ENCODE measurements at places on chromosomes 12 and 14. TPM values are rescaled to one million over a fixed set of nuclear protein-coding genes. Genes with fewer than 3 reads are reported as not detected.

Gene CGRRF1
- total RNA-seq = 12.2 TPM

Gene POTEG
- not detected for total RNA-seq

Gene PTPRB
- total RNA-seq = 0.97 TPM

Gene CIROP
- not detected for total RNA-seq

Gene BMAL2
- 21.6 TPM for total RNA-seq

Gene MIP
- total RNA-seq = not detected

Gene LYZ
- not detected for total RNA-seq

Gene PLCZ1
- not detected for total RNA-seq

Gene RNASE4
- total RNA-seq = 7.4 TPM

GRCh38 chr12:129665414-129665813 is 238.4 kb downstream of the TMEM132D start:
- no peak for DNase-seq

GRCh38 chr14:69042787-69043444 is 63.8 kb upstream of the ACTN1 start:
- peak; percentile 62 for DNase-seq

DNA sequence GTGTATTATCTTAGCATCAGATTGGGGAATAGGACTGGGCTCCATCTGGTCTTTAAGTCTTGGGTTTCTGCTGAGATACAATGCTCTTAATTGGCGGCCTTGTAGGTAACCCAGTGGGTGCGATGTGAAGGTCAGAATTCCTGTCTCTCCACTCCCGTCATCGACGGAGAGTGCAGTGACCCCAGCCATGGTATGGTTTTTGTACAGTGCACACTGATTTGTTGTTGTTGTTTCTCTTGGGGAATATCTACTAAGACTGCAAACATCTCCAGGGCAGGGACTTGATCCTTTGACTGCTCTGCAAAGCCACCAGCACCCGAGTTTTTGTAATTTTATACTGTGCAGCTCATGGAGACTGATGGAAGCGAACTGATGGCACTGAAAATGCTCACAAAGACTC is 41.4 kb downstream of the KCNA1 start:
- no peak for DNase-seq

- peak; percentile 2 for DNase-seq
Observed at GRCh38 chr14:74089251-74090020, 4.7 kb downstream of the LIN52 start.

DNA sequence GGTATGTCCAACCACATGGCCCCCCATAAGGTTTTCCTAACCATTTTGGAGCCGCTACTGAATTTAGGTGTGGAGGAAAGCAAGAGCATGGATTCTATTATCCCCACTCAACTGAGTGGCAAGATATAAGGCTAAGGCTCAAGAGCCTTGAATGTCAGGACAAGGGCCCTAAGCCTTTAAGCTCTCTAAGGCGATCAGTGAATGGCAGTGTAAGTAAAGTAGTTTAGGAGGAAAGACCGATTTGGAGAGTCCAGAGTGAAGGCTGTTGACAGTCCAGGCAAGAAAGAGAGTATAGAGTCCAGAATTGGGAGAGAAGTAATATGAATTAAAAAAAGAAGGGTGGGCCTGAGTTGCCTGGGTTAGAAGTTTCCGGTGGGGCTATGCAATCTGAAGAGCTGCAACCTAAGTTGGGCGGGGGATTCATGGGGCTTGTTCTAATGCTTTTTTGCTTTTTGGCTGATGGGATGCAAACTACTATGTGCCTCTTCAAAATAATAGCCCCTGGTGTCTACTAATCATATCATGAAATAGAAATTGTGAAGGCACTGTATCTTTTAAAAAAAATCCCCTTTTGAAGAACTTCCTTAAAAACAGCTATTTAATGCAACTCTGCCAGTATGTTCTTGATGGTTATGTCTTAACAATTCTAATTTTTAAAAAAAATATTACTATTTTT is at the start of gene SPIC:
Gene SPIC (plus strand): TSS at position 626 of the 676 bp plus-strand sequence. CDS start 1,569 bp downstream, outside the sequence.
- no peak for DNase-seq

GRCh38 chr14:42141328-42141727 is 534.7 kb downstream of the LRFN5 start:
- no peak for DNase-seq

All from fibroblast of villous mesenchyme (primary cell).